Forelimb muscle (tissue), 1 donor: ENCODE measurements at places on chromosomes 16 and 17.

GRCh38 chr17:9729034-9729650 lies 62.2 kb downstream of the DHRS7C start:
- DNase-seq, result peak; percentile 29

DNA sequence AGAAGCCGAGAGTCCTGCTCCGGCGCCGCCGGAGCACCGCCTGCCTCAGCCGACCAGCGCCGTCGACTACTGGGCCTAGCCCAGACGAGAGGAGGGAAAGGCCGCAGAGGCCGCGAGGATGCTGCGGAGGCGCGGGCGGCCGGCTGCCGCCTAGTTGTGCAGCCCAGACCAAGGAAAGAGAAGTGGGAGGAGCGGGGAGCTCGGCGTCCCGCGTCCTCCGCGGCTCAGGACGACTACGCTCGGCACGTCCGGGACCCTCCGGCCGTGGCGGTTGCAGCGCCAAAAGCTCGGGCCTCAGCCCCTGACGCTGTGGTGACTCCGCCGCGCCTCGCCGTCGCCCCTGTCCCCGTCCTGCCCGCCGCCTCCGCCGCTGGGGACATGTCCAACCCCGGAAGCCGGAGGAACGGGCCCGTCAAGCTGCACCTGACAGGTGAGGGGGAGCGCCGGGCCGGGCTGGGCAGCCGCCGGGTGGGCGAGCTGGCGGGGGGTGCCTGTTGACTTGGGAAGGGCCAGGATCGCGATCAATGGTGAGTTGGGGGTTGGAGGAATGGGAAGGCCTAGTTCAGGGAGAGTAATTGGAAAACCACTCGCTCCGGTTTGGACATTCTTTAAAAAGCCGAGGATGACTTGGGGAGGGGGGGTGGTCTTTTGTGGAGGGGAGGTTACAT lies 37.7 kb downstream of the RNF135 start:
- DNase-seq, result no peak

DNA sequence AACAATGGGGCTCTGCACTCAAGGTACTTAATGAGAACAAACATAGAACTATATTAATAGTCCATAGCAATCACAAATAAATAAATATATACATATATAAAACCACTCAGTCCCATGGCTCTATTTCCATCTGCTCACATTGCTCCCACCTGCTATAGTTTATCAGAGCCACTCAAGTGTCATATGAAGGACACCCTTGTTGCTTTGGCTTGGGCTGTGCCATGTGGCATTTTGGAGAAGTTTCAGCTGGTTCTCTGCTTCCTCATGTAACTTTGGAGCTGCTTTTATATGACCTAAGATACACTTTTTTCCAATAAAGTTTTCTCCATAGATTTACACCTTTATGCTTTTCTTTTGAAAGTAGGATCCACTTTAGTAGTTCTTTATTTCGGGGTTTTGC lies 126.4 kb downstream of the KCNJ2 start:
- no peak for DNase-seq

DNA sequence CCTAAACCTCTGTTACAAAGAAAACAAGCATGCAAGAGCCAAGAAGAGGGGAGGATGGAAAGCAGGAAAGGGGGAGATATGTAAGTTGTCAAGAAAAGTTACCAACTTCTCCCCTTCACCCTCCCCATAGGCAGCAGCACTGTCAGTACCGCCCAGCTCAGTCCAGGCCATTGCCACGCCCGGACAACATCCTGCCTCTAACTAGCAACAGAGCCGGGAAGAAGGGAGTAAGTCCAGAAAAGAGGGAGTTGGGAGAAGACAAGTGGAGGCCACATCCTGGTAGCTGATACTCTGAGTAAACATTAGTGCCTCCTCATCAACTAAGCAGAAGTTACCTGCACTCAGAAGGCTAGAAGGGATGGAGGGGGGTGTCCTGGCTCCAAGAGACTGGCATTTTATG lies 113.6 kb downstream of the SMG6 start:
- DNase-seq, result no peak

DNA sequence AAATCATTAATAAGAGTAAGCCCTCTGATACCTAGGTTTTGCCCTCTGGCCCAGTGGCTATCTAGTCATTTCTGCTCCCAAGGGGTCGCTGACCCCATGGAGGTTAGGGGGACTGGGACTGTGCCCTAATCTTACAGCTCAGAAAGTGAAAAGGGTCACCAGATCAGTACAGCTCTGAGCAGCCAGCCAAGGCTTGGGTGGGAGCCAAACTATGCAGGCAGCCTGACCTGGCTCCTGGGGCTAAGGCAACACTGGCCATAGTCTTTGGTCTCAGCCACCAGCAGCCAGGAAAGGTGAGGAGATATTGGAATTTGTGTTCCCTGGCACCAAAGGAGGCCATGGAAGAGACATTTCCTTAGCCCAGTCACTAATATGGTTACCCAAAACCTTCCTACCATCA lies 67.6 kb downstream of the ASIC2 start:
- no peak for DNase-seq

GRCh38 chr17:34765291-34765690 lies 185.9 kb downstream of the TMEM132E start:
- DNase-seq, result no peak

GRCh38 chr16:48478393-48478792 lies 93.2 kb upstream of the SIAH1 start:
- no peak for DNase-seq

DNA sequence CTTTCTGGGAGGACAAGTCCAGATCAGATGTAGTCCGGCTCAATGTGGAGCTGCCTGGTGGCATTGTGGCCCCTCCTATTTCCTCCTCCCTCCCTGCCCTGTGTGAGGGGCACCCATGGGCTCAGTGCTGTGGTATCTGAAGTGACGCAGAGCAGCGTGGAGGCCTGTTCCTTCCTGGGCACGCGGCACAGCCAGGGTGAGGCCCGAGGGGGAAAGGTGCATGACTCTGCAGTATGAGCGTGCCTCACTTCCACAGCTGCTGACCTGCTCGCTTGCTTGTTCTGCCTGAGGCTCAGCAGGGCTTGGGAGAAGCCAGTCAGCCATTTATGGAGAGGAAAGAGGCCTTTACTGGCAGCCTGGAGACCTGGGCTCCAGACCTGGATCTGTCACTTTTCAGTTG lies 11.7 kb downstream of the TMEM238L start:
- no peak for DNase-seq

DNA sequence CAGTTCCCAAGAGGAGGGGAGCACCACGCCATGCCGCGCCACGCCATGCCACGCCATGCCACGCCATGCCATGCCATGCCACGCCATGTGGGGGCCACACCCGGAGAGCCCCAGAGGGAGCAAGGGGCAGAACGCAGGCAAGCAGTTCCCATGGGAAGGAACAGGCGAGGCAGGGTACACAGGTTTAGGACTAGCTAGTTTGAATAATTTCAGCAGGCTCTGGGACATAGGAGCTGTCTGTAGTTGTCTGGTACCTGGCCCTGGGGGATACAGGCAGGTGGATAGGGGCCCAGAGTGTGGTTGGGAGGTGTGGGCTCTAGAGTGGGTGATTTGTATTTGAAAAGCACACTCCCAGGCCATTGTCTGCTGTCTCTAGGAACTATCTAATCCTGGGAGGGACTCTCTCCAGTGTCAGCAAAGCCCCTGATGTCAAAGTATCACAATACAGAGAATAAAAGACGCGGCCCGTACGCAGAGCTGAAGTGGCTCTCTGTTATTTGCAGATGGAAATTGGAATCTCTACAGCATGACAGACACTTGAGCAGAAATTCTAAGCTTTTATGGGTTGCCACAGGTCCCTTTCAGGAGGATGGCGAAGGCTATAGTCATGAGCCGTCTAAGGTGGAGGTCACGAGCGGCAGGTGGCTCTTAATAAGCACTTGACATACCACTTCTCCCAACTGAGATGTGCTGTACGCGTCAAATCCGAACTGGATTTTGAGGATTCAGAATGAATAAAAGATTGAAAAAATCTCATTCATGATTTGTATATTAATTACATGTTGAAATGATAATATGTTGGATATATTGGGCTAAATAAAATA lies 220.8 kb upstream of the TNRC6C start:
- DNase-seq, result no peak

DNA sequence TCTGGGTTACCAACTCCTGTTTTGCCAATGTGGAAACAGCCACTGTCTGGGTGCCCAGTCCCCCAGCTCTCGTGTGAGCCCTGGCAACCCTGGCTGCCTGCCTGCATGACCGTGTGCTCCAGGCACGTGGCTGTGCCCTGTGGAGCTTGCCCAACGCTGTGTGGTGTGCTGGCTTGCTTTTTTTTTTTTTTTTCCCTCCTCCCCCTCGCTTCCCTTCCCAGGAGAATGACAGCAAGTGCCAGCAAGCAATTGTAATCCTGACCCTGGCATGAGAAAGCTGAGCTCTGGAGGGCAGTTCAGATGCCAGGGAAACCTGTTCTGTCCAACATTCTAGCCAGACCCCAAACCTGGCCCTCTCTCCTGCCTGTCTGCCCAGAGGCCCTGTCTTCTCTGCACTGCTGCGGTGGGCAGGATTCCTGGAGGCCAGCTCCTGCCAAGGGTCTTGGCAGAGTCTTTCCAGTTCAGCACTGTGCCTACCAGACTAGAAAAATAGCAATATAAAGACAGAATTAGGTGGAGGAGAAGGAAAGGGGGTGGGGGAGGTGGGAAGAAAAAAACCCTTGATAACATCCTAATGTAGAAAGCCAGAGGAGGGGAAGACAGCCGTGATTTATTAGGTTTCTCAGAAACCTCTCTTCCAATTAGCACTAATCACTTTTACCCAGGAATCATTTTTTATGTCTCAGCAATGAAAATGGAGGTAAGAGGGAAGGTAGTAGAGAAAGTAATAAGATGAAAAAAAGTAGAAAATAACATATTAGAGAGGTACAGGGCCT lies 9.0 kb downstream of the HLF start:
- no peak for DNase-seq

DNA sequence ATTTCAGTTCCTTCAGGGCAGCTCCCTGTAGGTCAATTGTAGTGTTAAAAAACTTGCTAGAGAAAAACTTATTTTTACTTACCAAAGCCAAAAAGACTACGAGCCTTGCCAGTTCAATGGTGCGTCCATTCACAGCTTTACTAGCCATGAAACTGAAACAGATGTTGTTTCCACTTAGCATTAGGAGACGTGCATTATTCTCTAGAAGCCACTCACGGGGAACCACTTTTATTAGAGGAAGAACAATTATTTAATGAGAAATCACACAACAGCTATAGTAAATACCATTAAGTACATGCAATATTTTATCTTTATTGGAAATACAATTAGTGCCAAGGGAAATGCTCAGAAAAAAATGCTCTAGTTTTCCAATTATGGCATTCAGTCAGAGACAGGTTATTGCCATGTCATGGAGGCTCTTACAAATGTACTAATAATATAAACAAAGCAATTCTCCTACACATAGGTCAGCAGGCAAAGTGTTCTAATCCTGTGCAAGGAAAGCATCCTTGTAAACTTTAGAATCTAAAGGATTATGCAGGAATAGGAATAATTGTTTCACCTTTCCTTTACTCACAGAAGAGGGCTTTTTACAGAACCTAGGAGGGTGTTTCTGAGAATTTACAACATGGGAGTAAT lies 17.4 kb downstream of the LASP1NB start:
- no peak for DNase-seq

GRCh38 chr16:14004729-14005315 lies 66.3 kb upstream of the MRTFB start:
- DNase-seq, result no peak

GRCh38 chr16:27253526-27253930 lies 15.0 kb downstream of the NSMCE1 start:
- DNase-seq, result no peak

DNA sequence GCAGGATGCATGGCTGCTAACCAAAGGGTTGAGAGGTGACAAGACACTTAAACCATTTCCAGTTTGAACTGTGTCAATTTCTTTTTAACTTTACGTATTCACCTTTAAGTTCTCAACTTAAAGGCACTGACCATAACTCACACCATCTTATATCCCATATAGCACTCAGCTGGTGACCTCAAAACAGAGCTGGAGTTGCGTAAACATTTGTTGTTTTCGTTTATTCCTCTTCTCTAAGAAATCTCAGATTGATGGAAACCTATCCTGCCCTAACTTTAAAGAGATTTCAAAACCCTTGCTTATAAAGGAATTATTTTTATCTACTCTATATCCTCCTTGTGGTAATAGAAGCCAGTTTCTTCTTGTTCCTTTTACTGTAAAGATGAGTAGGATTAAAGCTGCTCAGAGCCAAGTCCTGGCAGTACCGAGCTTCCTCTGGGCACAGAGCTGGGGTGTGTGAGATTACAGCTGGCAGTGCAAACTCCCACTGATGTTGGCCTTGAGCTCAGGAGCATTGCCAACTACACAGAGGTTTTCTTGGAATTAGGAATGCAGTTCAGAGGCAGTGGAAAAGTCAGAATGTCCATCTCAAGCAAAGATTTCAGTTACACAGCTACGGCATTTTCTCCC lies 1.3 kb downstream of the KCTD2 start:
- no peak for DNase-seq

- DNase-seq, result no peak
Observed at GRCh38 chr17:76707985-76708807, 2.6 kb downstream of the MXRA7 start.

- DNase-seq, result no peak
Observed at GRCh38 chr17:82384730-82385481, 13.3 kb downstream of the UTS2R start.

GRCh38 chr17:2184993-2185931 lies 118.3 kb downstream of the SMG6 start:
- no peak for DNase-seq

DNA sequence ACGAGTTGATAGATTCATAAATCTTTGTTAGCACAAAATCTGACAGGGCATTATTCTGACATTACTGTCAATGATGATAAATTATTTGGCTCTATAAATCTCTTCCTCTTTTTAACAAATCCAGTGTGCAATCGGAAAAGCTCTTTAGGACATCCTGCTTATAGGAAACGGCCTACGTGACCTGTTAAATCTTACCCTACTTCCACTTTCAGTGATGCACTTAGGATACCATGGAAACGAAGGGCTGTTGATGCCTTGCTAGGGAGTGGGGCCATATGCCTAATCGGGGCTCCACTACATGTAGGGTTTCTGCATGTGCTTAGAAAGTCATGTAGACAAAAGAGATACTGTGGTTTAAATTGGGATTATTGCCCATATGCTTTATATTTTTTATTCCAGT lies 27.2 kb downstream of the ZNF594 start:
- no peak for DNase-seq

DNA sequence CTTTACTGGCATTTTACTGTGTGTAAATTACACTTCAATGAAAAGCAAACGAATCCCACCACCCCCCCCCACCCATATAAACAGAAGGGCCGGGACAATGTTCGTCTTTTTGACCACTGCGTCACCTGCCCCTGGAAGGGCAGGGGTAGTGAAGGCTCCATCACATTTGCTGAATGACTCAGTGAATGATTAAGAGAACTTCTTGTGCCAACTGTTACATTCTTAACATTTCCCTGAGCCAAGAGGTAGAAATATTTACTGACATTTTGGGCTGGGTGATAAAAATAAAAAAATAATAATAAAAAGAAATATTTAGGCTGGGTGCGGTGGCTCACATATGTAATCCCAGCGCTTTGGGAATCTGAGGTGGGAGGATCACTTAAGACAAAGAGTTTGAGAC lies 24.1 kb downstream of the C16orf96 start:
- no peak for DNase-seq

DNA sequence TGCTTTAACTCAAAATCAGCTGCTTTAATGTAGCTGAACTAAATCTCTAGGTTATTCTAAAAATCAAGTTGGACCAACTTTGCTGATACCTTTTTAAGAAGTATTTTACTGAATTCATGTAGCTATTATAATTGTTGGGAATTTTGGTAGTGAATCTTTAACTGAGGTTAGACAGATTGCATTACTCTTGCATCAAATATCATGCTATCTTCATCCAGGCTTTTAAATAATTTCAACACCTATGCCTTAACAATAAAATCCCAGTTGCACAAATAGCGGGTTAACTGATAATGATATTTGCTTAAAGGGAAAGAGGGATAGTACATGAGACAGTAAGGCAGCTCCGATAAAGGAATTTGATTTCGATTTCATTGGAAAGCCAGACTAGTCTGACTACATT lies 241.3 kb upstream of the TBX2 start:
- DNase-seq, result no peak
